ENCODE measurements at places on chromosomes 2 and 18.

DNA sequence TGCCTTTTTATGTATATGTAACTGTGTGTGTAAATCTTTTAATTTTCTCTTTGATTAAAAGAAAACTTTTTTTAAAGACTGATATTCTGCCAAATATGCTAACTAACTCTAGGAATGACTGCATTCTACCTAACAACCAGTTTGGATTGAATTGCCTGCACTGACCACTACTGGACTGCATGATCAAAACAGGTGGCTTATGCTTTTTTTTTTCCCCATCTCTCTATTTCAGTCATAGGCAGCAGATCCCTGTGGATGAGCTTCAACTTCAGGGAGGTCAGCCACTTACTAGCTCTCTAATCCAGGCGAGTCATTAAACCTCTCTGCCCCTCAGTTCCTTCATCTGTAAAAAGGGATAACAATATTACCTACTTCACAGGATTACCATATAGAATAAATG, 138.6 kb upstream of the SERTAD2 start:
- no peak for DNase-seq

- DNase-seq = no peak
Observed at GRCh38 chr2:120140866-120141265, 82.3 kb downstream of the TMEM185B start.

DNA sequence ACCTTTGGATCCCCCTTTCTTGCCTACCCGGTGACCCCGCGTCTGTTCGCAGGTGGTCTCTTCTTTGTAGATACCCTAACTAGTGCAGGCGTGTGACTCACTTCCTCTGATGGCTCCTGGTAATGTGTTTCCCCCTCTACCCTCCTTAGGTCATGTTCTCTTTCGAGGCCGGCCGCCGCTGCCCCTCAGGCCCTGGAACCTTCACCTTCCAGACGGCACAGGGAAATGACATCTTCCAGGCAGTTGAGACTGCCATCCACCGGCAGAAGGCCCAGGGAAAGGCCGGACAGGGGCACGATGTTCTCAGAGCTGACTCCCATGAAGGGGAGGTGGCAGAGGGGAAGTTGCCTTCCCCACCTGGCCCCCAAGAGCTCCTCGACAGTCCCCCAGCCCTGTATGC, 1.6 kb downstream of the DOK1 start:
- DNase-seq = no peak

DNA sequence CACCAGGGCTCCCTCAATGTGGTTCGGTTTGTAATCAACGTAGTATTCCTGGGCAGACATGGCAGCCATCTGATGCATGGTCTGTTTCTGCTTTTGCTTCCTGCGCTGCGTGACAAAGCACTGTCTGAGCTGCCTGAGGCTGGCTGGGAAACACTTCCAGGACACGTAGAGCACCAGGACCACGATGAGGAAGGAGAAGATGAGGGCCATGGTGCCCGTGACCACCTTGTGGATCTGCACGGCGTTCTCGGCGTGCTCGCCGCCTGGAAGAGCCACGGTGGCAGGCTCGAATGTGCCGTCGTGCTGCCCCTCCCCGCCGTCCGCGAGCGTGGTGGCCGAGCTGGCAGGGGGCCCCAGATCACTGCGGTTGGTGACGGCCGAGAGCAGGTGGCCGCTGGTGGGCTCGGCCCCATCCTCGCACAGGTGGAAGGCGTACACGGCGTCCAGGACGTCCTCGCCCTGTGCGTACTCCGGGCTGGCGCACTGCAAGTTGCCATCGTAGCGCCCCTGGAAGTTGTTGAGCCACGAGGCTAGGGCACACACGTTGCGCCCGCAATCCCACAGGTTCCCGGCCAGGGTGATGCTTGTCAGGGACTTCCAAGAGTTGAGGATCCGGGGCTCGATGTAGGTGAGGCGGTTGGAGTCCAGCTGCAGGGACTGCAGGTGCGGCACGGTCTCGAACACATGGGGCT, 2.1 kb downstream of the LRRTM1 start:
- DNase-seq = no peak

GRCh38 chr2:171811245-171811628, 82.8 kb downstream of the SLC25A12 start:
- peak; percentile 33 for DNase-seq

DNA sequence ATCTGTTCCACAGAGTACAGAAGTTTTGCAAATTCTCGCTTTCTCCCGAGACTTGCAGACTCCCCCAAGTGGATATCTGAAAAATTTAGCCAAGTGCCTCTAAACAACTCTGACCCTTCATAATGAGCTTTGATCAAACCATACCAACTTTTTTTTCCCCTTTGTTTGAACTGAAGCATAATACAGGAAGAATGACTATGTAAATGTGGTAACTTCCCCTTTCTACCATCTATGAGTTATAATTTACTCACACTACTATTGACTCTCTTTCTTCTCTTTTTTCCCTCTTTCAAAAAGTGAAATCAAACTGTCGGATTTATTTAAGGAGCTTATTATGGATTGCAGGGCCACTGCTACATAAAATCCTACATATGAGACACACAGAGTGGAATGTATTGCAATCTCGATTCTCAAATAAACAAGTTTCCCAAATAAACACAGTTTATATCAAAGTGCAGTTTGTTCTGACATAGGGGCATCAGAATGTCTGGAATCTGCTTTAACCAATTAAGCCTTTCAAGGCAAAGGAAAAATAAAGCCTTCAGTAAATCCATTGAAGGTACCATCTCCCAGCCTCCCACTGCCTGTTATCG, 1.4 kb upstream of the ZNF804A start:
- DNase-seq = peak; percentile 90

GRCh38 chr2:230413479-230413878, 2.5 kb upstream of the SP100 start:
- DNase-seq = no peak

- peak; percentile 49 for DNase-seq
Observed at GRCh38 chr2:73257425-73258125, 23.5 kb downstream of the CCT7 start.

DNA sequence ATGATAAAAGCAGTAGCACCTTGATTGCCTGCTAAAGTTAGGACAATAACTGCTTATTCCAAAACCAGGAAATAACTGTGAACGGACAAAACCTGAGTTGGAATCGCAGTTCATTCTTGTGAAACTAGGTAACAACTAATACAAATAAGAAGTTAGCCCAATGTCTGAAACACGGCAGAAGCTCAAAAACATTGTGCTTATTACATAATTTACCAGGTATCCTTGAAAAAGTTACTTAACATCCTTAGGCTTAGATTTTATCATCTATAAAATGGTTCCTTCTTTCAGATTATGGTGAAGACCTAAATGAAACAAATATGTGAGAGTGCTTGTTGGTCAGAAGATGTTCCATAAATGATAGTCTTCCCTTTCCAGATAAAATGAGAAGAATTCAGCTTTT, 32.4 kb downstream of the RTN4 start:
- DNase-seq = peak; percentile 18

DNA sequence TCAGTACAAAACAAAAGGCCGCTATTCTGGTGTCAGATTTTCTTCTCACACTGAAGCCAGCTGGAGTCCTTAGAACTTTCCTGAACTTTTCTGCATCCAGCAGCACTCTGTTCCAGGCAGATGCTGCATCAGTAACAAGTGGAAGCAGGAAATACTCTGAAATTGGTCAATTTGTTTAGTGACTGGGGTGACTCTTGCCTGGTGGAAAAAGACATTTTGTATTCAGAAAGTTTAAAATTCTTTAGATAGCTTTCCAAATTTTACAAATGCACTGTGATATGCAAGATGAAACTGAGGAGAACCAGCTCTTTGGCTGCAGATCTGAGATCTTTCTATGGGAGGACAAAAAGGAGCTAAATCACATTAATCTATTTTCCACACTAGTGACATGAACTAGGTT, 385.7 kb downstream of the NRXN1 start:
- no peak for DNase-seq

DNA sequence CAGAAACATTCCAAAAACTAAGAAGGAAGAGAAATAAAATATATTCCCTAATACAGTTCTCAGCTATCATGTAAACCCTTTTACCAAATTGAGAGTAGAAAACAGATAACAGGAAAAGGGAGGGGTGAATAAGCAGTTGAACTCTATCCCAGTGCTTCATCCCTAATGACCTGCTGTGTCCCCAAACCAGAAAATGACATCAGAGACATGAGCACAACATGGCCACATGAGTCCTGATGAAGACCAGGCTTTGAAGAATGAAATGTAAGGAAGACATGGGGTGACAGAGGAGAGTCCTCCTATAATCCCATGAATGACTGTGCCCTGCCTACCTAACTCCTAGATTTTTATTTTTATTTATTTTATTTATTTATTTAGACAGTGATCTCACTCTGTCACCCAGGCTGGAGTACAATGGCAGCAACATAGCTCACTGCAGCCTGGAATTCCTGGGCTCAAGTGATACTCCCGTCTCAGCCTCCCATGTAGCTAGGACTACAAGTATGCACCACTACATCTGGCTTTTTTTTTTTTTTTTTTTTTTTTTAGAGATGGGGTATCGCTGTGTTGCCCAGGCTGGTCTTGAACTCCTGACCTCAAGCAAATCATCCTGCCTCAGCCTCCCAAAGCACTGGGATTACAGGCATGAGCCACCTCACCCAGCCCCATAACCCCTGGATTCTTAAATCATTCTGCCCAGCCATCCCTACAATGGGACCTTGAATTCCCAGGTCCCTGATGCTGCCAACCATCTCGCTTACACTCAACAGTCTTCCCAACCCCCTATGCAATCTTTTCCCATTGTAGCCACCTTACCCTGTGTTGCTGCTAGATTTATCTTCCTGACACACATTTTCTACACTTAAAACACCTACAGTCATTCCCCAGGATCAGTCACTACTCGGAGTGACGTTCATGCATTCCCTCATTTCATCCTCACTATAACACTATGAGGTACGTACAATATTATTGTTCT, 64.5 kb downstream of the ANKRD44 start:
- DNase-seq = no peak

DNA sequence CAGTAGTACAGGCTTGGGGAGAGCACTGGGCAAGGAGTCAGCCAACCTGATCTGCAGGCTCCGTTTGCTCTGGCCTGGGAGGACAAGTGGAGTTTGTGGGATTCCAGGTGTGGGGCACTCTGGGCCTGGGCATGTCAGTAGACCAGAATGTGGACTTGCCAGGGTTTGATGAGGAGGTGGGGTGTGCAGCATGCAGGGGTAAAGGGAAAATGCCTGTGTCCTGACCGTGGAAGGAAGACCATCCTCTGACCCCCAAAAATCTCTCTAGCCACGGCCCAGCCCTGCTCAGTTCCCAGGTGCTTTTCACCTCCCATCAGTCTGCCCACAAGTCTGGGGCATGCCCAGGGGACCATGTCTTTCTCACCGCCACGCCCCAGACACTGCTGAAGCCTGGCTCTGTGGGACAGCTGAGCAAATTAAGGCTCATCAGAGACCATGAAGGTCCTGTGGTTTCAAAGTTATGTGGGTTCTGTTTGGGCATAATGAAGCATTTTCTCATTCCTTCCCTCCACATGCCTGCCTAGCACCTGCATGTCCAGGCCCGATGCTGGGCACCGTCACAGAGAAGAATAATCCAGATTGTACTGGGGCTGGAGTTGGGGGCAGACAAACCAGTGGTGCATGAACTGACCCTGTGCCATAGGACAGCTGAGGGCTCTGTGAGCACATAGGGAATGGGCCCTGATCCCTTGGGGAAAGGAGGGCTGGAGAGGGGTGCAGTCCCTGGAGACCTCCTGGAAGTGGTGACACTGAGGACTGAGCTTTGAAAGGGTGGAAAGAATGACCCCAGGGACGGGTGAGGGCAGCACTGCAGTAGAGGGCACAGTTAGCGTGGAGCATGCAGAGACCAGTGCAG, 6.5 kb upstream of the KCNF1 start:
- no peak for DNase-seq

- no peak for DNase-seq
Observed at GRCh38 chr2:73917696-73918207, 8.9 kb upstream of the DGUOK start.

- DNase-seq = no peak
Observed at GRCh38 chr2:99240431-99240830, 15.0 kb downstream of the LYG2 start.

DNA sequence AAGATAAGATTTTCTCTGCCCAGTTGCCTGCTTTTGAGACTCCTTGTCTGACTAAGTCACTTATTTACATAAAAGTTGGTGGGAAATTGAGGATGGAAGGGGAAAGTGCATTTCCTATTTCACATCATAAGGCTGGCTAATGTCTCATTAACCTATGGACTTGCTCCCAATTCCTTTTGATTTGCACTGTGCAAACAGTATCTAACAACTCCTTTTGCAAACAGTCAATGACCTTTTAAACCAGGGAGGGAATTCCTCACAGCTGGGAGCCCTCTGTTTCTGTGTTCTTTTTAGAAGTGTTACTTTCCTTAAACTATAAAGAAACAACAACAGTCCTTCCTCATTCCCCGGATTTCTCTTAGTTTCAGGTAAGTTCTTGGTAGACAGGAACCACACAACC, 272.8 kb downstream of the RND3 start:
- no peak for DNase-seq

DNA sequence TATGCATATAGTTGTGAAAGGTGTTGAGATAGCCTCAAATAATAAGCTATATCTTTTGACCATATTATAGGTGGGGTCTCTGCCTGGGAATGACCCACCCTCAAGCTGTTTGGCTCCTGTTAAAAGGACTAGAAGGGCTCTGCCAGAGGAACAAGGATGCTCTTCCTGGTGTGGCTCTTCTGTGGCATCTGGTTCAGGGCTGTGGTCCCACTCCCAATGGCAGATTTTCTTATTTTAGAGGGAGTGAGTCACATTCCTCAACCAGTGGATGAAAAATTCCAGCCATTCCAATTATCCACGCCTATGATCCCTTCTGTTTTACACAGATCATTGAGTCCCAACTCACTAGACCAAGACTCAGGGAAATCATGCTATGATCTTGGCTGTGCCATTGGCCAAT, 119.9 kb downstream of the PARD3B start:
- DNase-seq = no peak

- DNase-seq = no peak
Observed at GRCh38 chr18:11989966-11990380, 8.7 kb downstream of the IMPA2 start.

- peak; percentile 23 for DNase-seq
Observed at GRCh38 chr2:232325324-232326273, 53.0 kb upstream of the ALPP start.

DNA sequence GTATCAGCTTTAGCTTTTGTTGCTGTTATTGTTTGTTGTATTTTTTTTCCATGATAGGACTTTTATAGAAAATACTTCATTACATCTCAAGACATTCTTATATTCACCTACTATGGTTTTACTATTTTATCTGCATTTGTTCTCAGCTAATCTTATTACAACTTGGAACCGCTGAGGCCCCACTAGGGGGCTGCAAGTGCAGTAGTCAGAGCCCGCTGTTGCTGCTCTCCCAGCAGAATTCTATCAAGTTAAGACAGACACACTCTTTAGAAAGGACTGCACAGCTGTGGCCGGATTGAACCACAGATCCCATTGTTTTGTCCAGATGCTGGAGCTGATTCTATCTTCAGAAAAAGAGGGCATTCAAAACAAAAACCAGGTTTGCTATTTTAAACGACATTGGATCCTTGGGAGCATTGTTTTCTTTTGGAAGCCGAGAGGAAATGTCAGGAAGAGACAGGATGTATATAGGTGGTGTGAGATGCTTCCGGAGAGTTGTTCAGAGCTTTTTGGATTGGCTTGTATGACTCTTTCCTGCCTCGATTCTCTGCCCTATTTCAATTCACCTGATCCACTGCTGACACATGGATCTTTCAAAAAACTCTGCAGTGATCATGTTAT, 105.7 kb upstream of the GAREM1 start:
- DNase-seq = no peak

- DNase-seq = peak; percentile 22
Observed at GRCh38 chr18:48455555-48456478, 46.6 kb upstream of the ZBTB7C start.
